ENCODE measurements at places on chromosomes 7 and 10.

GRCh38 chr10:44923611-44924010, 12.5 kb downstream of the TMEM72 start:
- no peak for DNase-seq

DNA sequence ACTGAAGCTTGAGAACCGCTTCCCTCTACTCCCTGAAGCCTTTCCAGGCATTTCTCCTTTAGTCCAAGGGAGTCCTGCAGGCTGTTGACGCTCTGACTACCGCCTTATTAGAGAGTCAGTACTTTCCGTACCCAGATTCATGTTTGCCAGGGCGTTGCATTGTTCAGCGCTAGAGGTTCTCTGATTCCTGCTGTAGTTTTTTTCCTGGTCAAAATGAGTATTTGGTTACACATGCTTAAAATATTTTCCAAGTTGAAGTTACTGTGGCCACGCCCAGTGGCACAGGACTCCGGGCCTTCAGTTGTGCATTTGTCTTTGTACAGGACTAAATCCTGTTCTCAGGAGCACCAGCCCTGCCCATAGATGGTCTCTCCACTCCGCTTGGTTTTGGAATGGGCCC, 7.9 kb downstream of the MTURN start:
- no peak for DNase-seq

- no peak for DNase-seq
These were observed 11.8 kb downstream of the MRC1 start for GRCh38 chr10:17820943-17821342.

- DNase-seq, result no peak
These were observed 34.1 kb downstream of the NUDT1 start for GRCh38 chr7:2276107-2276506.

DNA sequence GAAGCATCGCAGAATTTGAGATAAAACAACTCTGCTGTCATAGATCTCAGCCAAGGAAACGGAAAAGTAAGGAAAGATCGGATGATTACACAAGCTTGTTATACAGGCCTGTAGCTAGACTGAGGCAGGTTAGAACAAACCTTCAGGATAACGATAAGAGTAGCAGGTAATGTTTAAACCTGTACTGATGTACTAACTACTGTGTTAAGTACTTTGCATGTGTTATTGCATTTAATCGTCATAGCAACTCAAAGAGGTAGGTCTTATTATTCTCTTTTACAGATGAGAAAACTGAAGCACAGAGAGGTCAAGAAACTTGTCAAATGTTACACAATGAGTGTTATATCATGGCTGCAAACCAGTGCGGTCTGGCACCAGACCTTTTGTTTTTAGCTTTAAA, 352.5 kb downstream of the GPAM start:
- DNase-seq, result no peak

DNA sequence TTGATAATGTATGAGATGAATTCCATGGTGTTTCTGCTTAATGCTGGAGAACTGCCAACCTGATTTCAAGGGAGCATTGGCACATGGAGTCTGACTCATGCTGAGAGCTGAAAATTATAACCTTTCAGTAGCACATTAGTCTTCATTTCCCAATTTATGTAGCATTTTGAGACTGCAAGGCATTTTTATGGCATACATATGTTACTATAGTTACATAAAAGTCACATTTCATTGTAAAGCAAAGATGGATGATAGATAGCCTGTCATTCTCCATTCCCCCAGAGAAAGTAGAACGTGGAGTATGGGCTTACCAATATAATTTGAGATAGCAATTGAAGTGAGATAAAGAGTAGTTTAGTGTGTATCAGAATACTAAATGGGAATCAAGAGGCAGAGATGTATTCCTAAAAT, 103.1 kb downstream of the SLC16A9 start:
- no peak for DNase-seq

DNA sequence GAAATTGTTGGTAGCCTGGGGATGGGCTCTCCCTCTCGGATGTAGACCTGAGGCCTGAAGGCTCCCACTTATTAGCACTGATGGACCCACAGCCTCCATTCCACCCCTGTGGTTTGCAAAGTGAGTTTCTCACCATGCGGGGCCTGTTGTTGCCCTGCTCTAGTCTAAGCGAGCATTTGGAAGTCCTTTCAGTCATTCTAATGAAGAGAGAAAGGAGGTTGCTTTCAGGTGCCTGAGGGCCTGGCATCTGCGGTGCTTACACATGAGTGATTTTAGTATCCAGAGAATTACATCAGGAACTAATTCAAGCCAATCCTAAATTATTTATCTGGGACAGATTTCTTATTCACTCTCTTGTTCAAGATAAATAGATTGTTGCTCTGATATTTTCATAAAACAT, 61.6 kb downstream of the NAMPT start:
- DNase-seq, result no peak

DNA sequence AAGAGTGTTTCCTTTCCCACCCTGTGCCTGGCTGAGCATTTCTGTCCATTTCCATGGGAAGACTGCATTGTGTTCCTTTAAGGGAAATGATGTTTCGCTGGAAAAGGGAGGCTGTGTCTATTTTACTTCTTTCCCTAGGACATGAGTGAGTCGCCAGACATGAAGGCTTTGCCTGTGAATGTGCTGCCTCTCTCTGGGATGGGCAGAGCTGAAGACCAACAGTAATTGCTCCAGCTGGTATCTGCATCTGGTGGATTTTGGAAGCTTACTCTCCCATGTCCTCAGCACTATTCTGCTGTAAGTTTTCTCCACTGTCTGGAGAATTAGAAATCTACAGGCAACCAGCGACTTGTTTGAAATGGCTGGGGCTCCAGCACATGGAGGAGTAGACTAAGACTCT, 264.6 kb upstream of the BMPER start:
- DNase-seq, result no peak

DNA sequence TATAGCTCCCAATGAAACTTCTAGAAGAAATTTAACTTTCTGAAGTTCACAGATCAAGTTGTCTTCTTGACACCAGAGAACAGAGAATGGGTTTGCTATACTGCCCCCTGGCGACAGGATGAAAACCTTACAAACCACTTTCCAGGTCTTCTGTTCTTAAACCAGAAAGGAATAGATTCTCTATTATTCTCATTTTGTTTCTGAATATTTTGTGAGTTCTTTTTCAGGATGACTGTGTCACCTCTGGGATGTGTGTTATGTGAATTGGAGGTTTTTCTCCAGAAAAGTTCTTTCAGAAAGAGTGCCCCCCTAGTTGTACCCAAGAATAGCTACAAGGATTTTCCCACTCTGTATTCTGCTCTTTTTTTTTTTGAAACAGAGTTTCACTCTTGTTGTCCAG, 6.3 kb downstream of the IFT22 start:
- DNase-seq, result peak; percentile 24

- DNase-seq, result no peak
These were observed 304.3 kb upstream of the ZMIZ1 start for GRCh38 chr10:78764436-78764835.

DNA sequence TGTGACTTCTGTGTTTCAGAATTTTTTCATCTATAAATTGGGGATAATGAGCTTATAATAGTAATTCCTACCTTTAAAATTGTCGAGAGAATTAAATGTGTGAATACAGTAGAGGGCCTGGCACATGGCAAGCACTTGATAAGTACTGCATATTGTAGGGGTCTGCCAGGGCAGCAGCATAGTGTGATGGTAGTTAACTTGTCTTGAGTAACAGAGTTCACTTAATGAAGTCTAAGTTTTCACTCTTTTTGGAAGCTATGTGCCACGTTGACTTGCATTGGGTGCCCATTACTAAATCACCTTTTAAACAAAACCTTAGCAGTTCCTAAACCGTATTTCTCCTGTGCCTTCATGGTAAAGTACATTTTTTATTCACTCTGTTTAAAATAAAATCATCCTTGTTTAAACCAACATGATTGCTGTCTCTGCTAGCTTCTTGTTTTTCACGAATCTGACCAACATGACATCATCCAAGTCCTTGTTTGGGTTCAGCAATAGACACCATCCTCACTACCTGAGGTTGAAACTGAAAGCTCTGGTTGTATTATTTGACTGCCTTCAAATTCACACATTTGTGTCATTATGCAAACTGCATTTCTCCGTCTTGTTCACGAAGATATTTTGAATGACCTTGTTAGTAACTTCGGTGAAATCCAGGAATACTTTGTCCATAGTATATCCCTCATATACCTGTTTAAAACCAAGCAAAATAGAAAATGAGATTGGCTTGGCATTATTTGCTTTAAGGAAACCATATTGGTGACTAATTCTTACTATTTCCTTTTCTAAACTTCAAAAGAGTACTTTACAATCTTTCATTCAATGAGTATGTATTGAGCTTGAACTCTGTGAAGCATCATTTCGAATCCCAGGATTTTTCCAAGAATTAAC, 340.2 kb downstream of the SUGCT start:
- DNase-seq, result no peak

Data from stimulated activated CD4-positive, alpha-beta T cell treated with anti-CD3 and anti-CD28 coated beads, TNF-alpha, amount 100 ng/mL, for 48 hours (primary cell).